ENCODE measurements at places on chromosomes 2 and 18.

GRCh38 chr18:26865557-26865956 lies at the start of gene AQP4:
TSS of gene AQP4 (minus strand) at chr18:26865707. CDS start at chr18:26865689, 18 bp downstream.
- DNase-seq, result no peak

DNA sequence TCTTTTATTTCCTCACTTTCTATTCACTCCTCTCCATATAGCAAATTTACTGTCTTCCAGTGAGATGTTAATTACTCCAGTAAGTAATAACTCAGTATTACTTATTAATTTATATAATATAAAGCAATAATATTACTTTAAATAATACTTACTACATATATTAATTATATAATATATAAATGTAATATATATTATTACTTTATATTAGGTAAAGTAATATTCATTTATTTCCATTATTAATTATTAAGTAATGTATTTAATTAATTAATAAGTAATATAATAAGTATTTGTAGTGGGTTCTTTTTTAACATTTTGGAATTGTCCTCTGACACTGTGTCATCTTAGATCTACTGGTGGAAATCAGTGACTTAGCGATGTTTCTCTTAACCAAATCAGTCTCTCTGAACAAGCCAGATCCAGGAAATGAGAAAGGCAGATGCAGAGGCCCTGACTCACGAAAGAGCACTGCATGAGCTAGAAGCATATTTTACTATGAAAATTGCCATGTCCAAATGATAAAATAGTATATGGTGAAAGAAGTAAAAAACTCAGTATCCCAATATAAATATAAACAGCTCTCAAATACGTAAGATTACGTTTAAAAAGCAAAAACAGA lies 115.9 kb downstream of the DSEL start:
- no peak for DNase-seq

DNA sequence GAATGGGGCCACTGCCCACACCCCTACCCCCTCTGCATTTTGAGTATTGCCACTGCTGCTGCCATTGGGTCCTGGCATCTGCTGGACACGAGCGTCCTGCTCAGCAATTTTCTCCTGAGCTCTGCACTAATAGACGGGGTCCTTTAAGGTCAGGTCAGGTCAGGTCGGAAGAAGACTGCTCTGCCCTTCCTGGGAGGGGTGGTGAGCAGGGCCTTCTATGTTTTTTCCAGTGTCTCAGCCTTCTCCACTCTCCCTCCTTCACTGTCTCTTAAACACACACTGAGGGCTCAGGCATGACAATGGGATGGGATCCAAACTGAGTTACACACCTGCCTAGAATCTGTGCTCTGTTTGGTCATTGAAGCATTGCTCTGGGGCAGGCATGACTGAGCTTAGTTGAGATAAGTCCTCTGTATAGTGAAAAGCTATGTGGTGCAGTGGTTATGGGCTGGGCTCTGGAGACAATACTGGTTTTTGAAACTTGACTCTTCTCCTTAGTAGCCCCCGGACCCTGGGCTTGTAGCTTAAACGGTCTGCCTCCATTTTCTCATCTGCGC lies 10.6 kb downstream of the MYO1B start:
- DNase-seq, result no peak

DNA sequence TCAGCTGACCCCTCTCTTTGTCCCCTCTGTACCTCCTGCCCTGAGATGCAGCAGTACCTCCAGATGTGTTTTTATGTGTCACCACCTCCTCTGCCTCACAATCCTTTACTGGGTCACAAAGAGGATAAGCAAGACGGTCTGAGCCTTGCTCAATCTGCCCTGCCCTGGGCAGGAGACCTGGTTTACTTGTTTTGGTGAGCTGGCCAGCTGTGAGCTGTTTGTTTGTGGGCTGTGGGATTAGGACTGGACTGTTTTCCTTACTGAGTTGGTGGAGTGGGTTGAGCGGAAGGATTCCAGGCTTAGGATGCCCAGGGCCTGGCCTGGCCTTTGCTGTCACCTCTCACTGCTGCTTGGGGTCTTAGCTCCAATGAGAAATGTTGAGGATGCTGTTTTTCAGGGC lies 299.5 kb downstream of the SRBD1 start:
- no peak for DNase-seq

GRCh38 chr2:146246736-146247523 lies 1597.9 kb upstream of the ACVR2A start:
- no peak for DNase-seq

GRCh38 chr2:225612636-225613035 lies 213.1 kb downstream of the NYAP2 start:
- DNase-seq, result no peak

GRCh38 chr2:128660836-128661235 lies 342.2 kb upstream of the HS6ST1 start:
- no peak for DNase-seq

GRCh38 chr2:212733273-212733672 lies 194.7 kb upstream of the ERBB4 start:
- no peak for DNase-seq

- no peak for DNase-seq
Measured at GRCh38 chr2:222734703-222735014, 63.2 kb downstream of the MOGAT1 start.

DNA sequence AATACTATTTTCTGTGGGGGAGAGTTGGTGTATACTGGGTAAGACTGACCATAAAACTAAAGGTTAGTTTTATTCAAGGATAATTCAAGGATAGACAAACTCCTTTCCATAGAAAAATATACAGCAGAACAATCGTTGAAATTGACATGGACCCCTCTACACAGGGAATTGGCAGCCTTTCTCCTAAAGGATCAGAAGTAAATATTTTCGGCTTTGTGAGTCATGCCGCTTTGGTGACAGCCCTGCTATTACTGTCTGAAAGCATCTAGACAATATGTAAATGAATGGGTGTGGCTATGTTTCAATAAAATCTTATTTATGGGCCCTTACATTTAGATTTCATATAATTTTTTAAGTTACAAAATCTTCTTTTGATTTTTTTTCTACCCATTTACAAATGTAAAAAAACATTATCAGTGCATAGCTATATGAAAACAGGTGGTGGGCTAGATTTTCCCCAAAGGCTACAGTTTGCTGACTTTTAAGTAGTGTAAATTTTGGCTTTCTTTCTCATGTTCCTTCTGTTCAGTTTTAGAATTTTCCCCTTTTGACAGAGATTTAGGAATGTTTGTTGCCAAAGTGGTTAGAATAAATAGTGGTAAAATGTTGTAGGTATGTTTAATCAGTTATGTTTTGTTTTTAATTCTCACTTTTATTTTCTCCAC lies 270.6 kb downstream of the DCC start:
- DNase-seq, result no peak

DNA sequence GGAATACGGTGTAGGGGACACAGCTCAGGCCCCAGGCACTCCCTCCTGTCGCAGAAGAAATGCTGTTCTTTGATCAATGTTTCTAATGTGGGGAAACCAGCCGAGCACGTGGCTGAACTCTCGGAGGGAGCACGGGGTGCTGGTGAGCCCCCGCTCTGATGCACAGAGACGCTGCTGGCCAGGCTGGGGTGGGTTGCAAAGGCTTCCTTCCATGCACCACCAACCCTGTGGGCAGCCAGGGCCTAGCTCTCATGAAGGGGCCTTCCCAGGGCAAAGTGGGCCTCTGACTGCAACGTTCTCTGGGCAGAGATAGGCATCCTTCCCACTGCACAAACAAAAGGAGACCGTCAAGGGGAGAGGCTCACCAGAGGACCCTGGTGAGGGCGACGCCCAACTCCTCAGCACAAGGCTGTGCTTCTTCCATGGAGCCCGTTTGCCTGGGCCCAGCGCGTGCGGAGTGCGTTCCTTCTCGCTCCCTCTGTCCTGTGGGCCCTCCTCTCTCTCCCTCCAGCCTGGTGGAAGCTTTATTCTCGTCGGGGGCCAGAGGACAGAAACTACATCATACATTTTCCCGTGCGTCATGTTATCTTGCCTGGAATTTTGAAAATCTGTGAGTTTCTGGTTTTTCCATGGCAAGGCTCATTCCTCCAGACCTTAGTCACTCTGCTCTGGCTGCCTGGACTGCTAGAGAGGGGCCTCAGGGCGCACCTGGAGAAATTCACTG lies 61.1 kb upstream of the SP3 start:
- no peak for DNase-seq

DNA sequence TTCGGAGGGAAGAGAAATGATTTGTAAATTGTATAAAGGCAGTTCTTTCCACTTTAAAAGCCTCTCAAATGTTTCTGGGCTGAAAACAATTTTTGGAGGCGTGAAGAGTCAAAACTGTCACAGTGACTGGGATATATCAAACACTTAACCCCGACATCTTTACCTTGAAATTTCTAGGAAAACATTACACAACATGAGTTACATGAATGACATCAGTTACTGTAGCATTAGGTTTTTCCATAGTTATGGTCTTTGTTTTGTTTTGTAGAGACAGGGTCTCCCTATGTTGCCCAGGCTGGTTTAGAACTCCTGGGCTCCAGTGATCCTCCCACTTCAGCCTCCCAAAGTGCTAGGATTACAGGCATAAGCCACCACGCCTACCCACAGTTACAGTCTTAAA lies 25.7 kb downstream of the MSH6 start:
- DNase-seq, result no peak

DNA sequence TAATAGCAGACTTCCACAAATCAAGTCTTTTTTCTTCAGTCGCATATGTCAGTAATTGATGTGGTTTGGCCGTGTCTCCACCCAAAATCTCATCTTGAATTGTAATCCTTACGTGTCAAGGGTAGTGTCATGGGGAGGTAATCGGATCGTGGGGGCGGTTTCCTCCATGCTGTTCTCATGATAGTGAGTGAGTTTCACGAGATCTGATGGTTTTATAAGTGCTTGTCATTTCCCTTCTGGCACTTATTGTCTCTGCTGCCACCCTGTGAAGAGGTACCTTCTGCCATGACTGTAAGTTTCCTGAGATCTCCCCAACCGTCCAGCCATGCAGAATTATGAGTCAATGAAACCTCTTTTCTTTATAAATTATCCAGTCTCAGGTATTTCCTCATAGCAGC lies 478.8 kb downstream of the PTPRM start:
- no peak for DNase-seq

- no peak for DNase-seq
Measured at GRCh38 chr2:498493-499178, 178.6 kb downstream of the TMEM18 start.

DNA sequence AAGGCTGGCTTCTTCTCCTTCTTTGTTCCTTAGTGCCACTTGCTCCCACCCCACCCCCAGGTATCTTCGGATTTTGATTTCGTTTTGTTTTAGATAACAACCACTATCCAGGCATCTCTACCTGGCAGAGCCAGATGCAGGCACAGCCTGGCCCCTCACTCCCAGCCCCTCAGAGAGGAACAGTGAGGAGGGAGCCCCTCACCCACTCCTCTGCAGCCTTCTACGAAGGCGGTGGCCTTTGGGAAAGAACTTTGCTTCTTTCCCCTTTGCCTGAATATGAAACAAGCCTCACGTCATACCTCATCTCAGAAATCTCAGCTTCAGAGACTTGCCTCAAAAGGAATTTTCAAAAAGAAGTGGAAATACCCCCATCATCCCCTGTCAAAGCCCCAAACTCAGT lies 6.3 kb upstream of the CYP26B1 start:
- DNase-seq, result no peak

DNA sequence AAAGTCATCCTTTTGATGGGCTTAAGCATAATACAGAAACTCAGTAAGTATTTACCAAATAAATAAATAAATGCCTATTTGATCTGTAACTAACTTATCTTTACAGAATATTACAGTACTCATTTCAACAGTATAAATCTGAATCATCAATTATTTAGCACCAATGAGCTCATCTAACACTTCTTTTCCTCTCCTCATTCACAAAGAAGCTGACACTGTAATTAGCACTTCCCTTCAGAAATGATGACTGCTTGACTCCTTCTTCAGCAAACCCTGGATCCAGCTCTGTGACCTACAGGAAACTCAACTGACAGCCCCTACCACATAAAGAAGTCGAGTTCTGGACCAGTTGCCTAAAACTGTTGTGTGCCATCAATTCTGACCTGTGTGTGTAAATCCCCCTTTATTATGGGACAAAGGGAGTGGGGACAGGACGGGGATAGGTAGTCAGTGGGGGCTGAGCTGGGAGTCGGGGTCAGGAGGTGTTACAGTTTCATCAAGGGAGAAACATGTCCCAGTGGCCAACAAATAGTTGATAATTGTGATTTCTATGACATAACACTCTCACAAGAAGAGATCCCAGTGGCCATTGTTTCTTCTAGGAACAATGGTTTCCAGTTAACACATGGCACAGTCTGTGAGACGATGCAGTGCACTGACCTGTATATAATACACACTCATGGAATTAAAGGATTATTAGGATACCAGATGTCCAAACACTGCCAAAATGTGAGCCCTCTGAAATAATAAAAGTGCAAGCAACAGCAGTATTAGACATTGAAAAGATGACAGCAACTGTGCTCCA lies 68.7 kb downstream of the STK39 start:
- DNase-seq, result no peak

DNA sequence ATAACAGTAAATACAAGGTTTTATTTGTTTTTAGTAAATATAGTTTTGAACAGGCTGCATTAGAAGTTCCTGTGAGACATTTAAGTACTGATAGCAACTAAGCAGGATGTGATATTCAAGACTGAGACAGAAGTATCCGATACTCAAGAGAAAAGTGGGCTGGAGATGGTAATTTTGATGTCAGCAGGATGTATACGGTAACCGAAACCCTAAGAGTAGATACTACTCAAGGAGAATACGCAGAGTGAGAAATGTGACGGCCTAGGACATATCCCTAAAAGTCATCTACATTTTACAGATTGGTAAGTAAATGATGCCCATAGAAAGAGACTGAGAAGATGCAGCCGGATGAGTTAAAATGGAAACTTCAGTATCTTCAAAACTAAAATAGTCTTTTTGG lies 115.4 kb downstream of the GORASP2 start:
- DNase-seq, result no peak

- no peak for DNase-seq
Measured at GRCh38 chr2:168997794-168998193, 33.3 kb downstream of the ABCB11 start.

Data from Kasumi-1 (cell line).